ENCODE measurements at places on chromosomes 2 and 18.

DNA sequence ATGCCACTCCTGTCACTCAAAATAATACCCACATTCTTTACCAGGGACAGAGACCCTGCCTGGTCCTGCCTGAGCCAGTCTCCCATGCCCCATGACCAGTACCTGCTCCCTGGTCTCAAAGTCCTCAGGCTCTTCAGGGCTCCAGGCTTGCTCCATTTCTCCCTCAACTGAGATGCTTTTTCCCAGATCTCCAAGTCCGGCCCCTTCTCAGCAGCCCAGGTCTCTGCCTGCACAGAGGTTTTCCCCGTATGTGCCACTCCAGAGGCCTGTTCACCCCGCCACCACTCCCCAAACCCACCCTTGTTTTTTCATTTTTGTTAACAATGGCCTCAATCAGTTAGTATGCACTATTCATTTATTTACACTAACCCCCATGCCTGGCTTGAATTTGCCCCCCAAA lies 499.5 kb upstream of the MYT1L start:
- no peak for DNase-seq

DNA sequence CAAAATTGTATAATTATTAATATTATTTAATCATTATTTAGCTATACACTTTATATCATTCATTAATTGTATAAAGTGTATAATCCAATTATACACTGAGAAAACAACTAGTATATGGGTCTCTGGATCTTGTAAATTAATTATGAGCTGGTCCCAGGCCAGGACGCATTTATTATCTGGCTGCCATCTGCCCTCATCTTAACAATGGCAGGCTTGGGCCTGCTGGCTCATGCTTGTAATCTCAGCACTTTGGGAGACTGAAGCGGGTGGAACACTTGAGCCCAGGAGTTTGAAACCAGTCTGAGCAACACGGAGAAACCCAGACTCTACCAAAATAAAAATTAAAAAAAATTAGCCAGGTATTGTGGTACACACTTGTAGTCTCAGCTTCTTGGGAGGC lies 502.2 kb upstream of the NRXN1 start:
- DNase-seq, result peak; percentile 88

GRCh38 chr2:44016282-44016681 lies 20.5 kb upstream of the LRPPRC start:
- DNase-seq, result no peak

- no peak for DNase-seq
Measured at GRCh38 chr2:11767779-11768178, 21.3 kb downstream of the LPIN1 start.

DNA sequence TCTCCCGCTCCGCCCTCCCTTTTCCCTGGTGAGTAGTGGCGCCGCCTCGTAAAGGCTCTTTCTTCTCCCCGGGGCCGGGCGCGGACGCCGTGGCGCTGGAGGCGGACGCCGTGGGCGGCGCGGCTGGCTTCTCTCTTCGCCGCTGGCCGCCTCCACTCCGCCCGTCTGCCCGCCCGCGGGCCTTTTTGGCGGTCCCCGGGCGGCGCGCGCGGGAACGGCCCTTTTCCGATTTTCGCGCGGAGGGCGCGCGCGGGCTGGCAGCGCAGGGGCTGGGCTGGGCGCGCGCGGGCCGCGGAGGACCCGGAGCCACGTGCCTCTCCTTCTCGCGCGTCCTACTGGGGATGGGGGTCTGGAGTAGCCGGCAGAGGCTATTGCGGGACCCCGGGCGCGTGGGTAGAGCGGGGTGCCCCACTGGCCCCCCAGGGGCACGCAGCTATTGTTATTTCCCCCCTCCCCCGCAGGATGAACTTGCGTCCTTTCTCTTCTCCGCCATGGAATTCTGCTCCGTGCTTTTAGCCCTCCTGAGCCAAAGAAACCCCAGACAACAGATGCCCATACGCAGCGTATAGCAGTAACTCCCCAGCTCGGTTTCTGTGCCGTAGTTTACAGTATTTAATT lies 472 bp downstream of the SLC20A1 start:
- peak; percentile 65 for DNase-seq

- DNase-seq, result no peak
Measured at GRCh38 chr2:238060096-238060541, 682 bp upstream of the SCLY start.

- no peak for DNase-seq
Measured at GRCh38 chr2:96867756-96868554, 1.9 kb downstream of the SEMA4C start.

- DNase-seq, result no peak
Measured at GRCh38 chr2:32011485-32011960, 715 bp upstream of the MEMO1 start.

DNA sequence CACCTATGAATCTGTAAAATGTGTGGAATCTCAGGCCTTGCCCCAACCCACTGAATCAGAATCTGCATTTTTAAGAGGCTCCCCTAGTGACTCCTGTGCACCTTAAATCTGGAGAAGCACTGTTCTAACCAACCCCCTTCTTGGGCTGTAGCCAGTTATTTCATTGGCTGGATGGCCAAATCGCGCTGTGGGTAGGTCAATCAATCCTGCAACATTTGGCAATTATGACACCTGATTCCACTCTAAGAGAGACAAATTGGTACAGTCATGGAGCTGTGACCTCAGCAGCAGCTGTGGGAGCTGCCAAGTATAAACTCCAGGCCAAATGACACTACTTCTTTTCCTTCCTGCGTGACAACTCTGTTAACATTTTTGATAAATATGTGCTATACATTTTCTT lies 208.7 kb downstream of the CLIP4 start:
- DNase-seq, result peak; percentile 67

DNA sequence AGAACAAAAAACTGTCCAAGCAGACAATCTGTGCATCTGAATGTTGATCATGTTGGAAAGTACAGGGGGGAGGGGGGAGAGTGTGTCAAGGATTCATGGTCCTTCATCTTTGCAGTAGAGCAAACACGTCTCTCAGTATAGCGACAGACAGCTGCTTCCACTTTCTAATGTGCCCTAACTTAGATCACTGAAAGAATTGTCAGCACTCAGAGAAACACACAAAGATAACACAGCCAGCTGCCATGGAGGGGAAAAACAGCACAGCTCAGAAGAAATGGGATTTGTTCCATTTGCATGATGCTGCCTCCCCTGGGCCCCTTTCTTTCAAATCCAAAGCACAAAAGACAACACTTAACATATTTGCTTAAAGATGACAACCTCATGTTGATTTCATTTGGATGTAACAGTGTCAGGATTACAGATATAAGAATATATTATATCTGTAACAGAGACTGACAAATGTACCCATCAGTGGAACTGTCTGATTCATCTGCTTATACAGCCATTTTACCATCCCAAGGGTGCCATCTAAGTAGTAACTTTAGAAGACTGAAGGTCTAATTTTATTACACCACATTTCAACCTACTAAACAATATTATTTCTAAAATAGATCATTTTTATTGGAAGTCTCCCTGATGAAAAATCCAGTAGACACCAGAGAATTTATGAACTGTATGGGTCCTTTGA lies 17.7 kb downstream of the FIGN start:
- no peak for DNase-seq

Measured in NCI-H2171 (cell line).